Mucosa of descending colon (tissue), 3 donors: ENCODE measurements at places on chromosomes 6 and 20. TPM values are rescaled to one million over a fixed set of nuclear protein-coding genes. Genes with fewer than 3 reads are reported as not detected.

DNA sequence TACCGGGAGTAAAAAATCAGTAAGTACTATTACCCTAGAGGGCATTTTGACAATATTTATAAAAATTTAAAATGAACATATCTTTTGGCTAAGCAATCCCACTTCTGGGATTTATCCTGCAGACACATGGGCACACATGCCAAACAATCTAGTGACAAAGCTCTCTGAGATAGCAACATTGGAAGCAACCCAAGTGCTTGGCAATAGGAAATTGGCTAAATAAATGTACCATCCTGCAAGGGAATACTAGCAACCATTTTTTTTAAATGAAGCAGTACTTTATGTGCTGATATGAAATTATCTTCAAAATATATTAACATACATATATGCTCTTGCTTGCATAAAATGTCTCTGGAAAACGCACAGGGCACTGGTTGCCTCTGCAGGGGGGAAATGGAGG is 133.8 kb downstream of the SNX5 start:
- no peak for DNase-seq

DNA sequence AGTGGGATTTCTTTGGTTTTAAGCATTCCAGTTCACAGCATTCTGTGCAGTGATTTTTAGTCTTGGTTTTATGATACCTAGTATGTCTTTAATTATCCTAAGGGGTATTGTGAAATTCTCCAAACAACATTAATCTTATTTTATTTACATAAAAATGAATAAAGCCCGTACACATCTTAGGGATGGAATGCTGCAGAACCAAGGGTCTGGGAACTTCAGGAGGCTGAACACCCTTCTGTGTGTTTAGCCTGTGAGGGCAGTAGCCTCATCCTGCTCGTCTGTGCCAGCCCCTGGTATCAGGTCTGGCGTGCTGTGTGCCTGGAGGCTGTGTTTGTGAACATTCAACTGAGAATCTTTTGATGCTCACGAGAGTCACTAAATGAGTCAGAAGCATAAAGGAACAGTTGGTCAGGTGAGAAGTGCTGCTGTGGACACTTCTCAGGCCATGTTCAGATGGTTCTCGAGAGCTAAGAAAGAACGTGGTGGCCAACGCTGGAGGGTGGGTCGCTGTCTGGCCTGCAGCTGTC is 25.2 kb upstream of the C20orf204 start:
- DNase-seq, result no peak

DNA sequence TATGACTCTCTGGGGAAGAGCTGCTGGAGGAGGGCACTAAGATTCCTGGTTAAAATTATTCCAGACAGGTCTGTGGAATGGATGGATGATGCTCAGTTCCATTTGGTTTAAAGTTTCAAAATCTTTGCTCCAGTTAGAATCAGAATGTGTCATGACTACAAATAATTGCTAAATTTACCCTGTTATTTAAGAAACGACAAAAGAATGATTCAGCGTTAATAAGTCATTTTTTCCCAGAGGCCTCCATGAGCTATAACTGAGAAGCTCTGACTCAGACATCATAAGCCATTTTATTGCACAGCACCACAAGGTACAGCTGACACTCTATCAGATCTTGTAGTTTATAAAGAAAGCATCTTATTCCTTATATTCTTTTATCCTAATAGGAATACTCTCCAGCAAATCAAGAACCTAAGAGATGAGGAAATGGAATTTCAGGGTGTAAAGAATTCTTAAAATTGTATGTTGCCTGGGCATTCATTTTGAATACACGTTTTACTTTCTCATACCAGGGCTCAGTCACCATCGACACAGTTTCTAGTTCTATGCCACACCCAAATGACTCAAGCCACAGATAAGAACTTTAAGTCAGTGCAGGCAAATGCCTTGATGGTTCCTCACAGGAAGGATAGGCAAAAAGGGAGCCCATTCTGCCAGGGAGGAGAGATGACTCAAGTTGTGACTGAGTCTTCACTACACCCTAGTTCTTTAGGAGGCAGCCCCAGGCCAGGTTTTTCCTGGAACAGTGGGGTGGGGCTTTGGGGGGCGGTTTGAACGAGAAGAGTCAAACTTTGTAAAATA is 636.0 kb downstream of the MMUT start:
- no peak for DNase-seq

DNA sequence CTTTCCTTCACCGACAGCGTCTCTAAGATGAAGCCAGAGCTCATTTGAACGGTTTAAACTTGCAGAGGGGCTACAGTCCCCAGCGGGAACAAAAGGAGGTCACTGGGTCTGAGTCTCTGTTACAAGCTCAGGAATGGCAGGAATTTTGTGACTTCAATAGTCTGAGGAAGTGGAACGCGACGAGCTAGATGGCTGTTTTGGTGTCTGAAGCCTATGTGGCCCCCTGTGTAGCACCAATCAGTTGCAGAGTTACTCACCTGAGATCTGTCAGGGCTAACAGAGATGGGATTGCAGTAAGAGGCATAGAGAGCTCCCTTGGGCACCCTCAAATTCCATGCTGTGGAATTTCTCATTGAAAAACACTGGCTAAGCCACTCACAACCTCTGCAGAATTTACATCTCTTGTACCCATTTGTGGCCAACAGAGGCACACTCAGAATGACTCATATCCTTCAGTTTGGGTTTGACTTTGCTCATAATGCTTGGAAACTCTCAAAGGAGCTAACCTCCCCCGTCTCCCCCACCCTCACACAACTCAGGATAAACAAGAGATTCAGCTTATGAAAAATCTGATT is 7.1 kb upstream of the TCP11 start:
- no peak for DNase-seq

- DNase-seq, result no peak
Measured at GRCh38 chr6:139632840-139633239, 258.4 kb upstream of the CITED2 start.

GRCh38 chr6:71444222-71444621 is 155.6 kb downstream of the OGFRL1 start:
- no peak for DNase-seq

- no peak for DNase-seq
Measured at GRCh38 chr6:121506761-121507754, 71.6 kb downstream of the GJA1 start.

- no peak for DNase-seq
Measured at GRCh38 chr6:54493138-54493537, 184.9 kb downstream of the TINAG start.

GRCh38 chr20:54195483-54196472 is 12.1 kb upstream of the PFDN4 start:
- DNase-seq, result no peak

DNA sequence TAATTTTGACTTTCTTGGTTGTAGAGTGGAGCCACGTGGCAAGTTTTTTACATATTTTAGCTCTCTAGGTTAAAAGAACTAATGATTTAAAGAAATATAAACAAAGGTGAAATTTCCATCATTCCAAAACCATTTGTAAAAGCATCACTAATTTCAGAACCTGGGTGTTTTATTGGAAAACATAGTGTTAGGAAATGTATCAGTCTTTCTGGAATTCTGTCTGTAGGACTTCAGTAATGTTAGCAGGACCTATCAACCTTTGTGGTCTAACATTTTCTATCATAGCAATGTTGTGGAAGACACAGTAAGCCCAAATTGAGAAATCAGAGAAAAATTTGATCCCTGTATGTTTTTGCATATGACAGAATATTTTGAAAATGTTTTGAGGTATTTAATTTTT is 28.3 kb downstream of the L3MBTL3 start:
- DNase-seq, result no peak

DNA sequence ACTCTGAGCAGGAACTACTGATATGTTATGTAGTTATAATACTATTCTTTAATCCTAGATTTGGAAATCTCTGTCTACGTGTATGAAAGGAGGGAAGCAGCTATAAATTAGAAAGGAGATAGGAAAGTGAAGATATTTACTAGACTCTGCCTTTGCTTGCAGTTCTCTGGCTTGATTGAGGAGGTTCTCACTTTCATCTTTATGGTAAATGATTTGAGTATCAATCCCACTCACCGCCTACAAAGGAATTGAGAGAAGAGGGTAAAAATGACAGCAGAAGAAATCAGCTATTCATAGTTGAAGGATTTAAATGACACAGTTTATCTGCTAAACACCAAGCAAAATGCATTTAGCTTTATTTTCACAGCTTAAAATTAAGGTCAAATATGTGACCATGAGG is 67.3 kb downstream of the FAM229B start:
- DNase-seq, result no peak

DNA sequence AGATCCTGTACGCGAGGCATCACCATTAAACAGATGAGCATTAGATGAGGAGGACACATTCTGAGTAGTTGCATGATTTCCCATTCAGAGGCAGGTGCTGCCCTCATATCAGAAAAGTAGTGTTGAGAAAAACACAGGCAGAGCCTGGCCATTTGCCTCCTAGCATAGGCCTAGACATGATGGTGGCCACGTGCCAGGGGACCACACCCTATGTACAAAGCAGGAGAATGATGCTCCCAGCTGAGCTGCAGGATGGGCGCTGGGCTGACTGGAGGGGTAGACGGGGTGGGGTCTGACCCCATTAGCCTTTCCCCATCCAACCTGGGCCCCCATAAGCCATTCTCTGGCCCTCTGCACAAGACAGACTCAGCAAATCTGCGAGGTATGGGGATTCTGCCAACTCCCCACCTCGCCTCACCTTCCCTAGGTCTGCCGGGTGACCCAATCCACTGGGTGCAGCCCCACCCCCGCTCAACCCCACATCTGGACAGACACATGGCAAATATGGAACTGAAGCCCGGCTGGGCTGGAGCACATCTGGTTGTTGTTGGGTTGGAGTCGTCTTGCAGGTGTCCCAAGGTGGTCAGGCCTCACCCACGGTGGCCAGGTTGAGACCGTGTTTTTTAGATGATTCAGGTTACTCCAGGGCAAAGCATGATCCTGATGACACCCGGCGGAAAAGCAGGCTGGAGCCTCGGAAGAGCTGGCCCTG is 13.9 kb downstream of the PI16 start:
- no peak for DNase-seq

MYLK4 gene
- 0.82 TPM for total RNA-seq

YWHAB gene
- 251 TPM for total RNA-seq

OR2J3 gene
- total RNA-seq, result not detected

ZNF343 gene
- 12.1 TPM for total RNA-seq

RWDD2A gene
- total RNA-seq, result 2.5 TPM

PET117 gene
- total RNA-seq, result 13.6 TPM

OPN5 gene
- total RNA-seq, result not detected

MLN gene
- total RNA-seq, result not detected

DYNLRB1 gene
- total RNA-seq, result 137 TPM

ZNF334 gene
- 4.5 TPM for total RNA-seq
